NCI-H1092 (cell line): ENCODE measurements at places on chromosomes 11 and 22.

- no peak for DNase-seq
These were observed 30.5 kb upstream of the BLID start for GRCh38 chr11:122146475-122146874.

- no peak for DNase-seq
These were observed 101.7 kb downstream of the SNX19 start for GRCh38 chr11:130814440-130815096.

GRCh38 chr11:119179983-119180382 lies 5.3 kb upstream of the NHERF4 start:
- DNase-seq = peak; percentile 38

DNA sequence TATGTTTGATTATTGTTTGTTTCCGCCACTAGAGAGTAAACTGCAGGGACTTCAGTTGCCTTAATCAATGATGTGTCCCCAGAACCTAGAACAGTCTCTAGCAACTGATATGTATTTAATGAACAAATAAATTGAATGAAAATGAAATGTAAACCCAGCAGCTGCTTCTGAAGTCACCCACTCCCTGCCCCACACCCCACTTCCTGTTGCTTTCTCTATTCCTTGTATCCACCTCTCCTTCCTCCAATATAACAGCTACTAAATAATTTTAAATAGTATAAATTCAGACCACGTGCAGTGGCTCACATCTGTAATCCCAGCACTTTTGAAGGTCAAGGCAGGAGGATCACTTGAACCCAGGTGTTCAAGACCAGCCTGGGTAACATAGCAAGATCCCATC lies 15.8 kb downstream of the MYH9 start:
- DNase-seq = no peak

DNA sequence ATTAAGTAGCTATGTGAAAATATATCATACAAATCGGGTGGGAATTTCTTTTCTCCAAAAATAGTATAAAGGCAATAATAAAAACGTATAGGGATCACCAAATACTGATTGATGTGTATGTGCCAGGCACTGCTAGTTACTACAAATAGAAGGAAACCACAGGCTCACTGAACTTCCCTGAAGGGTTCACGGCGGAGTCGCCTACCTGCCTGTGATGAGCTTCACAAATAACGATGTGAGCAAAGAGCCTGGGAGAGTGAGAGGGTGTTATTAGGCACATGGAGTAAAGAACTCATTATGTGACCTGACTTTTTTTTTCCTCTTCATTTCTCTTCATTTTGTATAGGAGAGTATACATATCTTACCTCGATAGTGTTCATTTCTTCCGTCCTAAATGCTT lies 36.0 kb upstream of the L3MBTL2 start:
- no peak for DNase-seq

DNA sequence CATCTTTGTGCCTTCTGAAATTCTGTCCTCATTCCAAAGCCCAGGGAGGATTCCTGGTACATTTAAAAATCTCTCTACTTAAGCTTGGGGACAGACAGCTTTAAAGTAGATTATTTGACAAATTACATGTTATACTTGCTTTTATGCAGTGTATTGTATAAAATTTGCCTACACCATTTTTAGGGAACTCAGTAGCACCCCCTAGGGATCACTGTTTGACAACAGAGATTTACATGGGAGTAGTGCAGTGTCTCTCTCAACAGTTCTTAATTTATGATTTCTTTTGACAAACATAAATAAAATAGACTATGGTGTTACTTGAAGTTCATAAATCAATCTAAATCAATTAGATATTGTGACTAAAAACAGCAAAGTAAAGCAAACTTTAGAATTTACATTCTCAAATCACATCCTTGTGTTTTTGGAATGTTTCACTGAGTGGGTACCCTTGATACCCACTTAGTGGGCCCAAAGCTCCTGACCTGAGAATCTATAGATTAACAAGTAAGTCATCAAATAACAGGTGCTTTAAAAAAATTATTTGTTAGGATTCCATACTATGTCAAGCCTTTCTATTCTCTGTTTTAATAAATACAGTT lies 428.8 kb downstream of the DYNC2H1 start:
- peak; percentile 16 for DNase-seq

- no peak for DNase-seq
These were observed 142.0 kb downstream of the BRD1 start for GRCh38 chr22:49685686-49686085.
